Nucleus accumbens (tissue), 56 donors: ENCODE measurements at places on chromosomes 3 and 15.

GRCh38 chr15:28103831-28104230 lies 4.7 kb upstream of the OCA2 start:
- no peak for DNase-seq

GRCh38 chr3:111414531-111414930 lies 127.5 kb upstream of the CD96 start:
- no peak for DNase-seq

- no peak for DNase-seq
These were observed 36.4 kb upstream of the BOC start for GRCh38 chr3:113174801-113175485.

- DNase-seq = no peak
These were observed 699.2 kb downstream of the TUSC7 start for GRCh38 chr3:117408811-117409210.

GRCh38 chr3:123687286-123687685 lies 102.4 kb upstream of the HACD2 start:
- no peak for DNase-seq

DNA sequence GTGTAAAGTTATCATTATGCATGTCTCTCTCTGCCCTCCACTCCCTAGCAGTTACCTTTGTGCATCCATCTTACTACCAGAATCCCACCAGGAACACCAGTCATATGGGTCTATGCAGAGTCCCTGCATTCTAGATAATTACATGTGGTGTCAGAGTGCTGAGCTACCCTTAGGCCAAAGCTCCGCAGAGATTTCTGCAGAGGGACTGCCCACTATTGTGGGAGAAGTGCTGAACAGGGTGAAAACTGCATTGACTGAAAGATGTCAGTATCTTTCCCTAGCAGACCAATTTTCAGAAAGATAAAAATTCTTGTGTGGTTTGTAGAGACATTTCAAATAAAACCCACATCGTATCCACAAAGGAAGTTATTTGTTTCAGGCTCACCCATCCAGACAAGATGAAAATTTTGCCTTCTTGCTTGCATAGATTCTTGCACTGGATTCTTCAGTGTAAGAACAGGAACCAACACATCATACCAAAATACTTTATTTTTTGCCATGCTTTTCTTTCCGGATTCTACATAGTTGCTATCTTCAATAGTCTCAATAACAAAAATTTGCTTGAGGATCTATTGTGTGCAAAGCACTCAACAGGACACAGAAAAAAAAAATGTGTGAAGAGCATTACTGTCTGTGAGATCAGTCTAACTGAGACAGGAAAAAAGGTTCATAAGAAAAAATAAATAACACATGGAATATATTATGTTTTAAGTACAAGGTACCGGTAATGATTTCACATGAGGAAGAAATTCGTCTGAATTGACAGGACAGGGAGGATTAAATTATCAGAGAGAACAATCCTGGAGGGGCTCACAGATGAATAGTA lies 32.0 kb upstream of the CCDC80 start:
- no peak for DNase-seq

DNA sequence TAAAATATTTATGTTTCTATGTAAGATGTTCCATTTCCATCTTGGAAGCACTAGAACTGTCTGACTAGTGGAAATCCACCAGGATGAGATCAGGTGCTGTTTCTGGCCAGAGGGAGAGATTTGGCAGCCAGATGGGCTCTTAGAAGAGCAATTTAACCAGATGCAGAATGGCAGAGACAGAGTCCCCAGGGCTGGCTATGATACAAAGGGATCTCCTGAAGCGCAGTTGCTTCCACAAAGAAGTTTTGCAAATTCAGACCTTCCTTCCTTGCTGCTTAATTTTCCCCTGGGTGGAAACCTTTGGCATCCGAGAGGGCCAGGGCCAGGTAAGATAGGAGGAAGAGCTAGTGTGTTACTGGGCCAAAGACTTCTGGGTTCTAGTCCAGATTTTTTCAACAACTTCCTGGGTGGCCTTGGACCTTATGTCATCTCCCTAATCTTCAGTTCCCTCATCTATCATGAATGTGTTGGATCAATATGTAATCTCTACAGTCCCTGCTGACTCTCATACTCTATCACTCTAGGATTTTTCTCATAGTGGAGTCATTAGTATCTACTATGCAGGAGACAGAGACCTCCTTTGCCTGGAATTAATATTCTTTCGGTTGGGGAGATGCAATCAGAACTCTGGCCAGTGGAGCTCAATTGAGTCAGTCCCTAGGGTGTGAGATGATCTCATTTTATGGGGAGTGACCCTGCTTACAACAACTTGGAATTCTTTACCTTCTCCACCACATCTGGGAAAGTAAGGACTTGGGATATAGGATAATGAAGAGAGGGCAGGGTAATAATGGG lies 41.1 kb upstream of the NDUFB4 start:
- no peak for DNase-seq
